ENCODE measurements at places on chromosomes 11 and 22. TPM values are rescaled to one million over a fixed set of nuclear protein-coding genes. Genes with fewer than 3 reads are reported as not detected.

DNA sequence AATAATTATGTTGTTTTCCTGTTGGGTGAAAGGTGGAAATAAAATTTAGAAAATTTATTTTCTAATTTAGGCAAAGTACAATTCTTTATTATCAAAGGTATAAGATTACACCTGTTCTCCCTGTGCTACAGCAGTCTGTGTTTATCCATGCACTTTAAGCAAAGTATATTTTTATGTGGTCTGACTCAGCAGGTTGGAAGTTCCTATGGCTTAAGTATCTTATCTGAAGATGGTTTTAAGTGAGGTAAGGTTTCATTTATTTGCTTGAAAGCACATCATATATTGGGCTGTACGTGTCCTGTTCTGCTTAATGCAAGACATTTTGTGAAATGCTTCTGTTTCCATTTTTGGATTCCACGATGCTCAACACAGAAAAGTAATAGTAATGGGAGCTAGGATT, 14.6 kb downstream of the PPME1 start:
- DNase-seq, result no peak

GRCh38 chr11:12272821-12273617, 104.4 kb upstream of the PARVA start:
- DNase-seq, result no peak

DNA sequence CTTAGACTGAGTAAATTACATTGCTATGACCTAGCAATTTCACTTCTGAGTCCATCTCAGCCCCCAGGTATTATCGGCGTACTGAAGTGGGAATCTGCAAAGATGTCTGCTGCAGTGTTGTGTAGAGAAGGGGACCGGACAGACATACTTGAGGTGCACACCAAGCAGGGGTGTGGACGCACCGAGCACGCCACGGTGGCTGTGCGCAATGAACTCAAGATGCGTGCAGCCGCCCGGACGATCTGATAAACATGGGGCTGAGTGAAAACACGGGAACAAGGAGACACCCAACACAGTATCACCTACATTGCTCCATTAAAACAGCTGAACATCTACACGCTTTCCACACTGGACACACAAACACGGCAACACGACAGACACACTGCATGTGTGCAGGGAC, 454.3 kb downstream of the OPCML start:
- DNase-seq, result no peak

- no peak for DNase-seq
Observed at GRCh38 chr11:115720602-115721245, 216.5 kb upstream of the CADM1 start.

DNA sequence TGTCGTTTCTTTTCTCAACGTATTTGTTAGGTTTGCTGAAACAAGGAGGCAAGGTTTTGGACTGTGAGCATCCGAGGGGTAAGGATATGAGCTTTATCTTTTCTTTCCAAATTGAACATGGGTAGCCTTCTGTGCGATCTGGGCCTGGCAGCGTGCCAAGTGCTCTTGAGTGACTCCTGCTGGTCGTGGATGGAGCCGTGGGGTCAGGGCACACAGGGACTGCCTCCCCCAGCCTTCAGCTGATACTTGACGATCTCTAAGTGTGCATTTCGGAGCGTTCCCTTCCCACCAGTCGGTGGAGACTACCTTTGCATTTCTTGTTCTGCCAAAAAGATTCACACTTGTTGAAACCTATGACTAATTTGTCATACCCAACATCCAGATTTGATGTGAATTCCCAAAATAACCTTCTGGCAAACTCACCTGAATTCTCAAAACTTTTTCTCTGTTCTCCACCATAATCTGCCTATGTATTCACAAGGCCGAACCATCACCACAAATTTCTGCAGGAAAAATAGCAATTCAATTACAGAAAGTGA, 40.1 kb upstream of the CLMP start:
- no peak for DNase-seq

DNA sequence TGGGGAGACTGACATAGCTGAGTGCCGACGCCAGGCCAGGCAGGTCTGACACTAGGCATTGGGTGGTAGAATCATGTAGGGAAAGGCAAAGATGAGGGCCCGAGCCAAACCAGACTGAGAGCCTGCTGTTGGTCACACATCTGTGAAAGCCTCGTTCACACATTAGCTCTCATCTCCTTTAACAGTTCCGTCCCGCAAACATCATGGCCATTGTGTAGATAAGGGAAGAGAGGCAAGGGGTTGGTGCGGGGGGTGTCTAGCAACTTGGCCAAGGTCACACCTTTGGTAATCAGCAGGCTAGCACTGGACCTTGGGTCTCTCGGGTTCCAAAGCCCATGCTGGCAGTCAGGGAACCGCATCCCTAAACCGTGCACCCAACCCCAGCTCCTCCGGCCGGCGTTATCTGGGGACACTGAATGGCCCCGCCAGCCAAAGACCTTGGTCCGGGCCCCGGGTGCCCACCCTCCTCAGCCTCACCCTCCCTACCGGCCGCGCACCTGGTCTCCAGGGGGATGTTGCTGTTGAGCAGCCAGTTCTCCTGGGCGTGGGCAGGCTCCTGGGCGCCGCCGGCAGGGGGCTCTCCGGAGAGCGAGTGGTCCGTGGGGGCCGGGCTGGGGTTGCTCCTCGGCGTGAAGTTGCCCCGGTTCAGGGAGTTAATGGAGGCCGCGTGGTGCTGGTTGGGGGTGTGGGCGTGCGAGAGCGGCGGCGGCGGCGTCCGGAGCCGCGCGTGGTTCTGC, 328.3 kb upstream of the NARS2 start:
- DNase-seq, result no peak

SLC5A1 gene
- not detected for total RNA-seq

All from epithelial cell of proximal tubule (primary cell).